ENCODE measurements at places on chromosomes 6 and 20. TPM values are rescaled to one million over a fixed set of nuclear protein-coding genes. Genes with fewer than 3 reads are reported as not detected.

The ADTRP gene
- 81.3 TPM for total RNA-seq

The PLG gene
- total RNA-seq = not detected

The FAXC gene
- total RNA-seq = 0.65 TPM

The ARG1 gene
- total RNA-seq = not detected

The PPP2R5D gene
- 55.8 TPM for total RNA-seq

The ZSCAN23 gene
- total RNA-seq = 0.52 TPM

The DDX43 gene
- total RNA-seq = 0.90 TPM

The PHACTR1 gene
- 1.5 TPM for total RNA-seq

DNA sequence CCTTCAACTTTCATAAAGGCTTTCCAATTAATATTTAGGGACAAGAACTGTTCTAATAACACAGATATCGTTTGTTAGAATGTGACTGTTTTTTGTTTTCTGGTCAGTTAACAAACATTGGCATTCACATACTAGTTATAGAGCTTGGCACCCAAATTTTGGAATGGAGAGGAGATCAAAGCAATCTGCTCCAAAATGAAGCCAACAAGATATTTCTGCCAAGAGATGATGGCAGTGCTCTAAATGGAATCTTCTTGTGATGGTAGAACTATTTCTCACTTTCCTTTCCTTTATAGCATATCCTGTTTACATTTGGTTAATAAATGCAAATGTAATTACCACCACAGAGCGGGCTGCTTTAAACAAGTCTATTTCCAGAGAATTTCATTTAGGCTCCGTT, 208.3 kb upstream of the RIMS1 start:
- ATAC-seq = no peak

GRCh38 chr6:165821754-165822153, 158.7 kb upstream of the PDE10A start:
- no peak for ATAC-seq

- no peak for ATAC-seq
Measured at GRCh38 chr6:1468126-1468525, 78.8 kb downstream of the FOXF2 start.

GRCh38 chr6:43220439-43220951, 8.8 kb downstream of the DNPH1 start:
- no peak for ATAC-seq

DNA sequence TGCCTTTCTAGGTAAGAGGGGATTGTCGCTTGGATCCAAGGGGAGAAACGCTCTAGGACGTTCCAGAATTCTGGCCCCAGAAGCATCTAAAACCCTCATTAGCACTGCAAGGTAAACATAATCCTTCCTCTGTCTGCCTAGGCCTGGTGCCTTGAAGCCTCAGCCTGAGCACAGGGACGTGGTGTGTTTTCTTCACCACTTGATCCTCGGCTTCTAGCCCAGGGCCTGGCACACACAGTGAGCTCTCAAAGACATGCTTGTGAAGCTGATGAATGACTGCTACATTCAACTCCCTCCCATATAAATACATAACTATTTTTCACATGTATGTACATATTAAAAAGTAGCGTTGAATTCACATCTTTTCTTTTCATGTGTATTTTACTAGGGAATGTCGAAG, 100.3 kb downstream of the ISM1 start:
- no peak for ATAC-seq

DNA sequence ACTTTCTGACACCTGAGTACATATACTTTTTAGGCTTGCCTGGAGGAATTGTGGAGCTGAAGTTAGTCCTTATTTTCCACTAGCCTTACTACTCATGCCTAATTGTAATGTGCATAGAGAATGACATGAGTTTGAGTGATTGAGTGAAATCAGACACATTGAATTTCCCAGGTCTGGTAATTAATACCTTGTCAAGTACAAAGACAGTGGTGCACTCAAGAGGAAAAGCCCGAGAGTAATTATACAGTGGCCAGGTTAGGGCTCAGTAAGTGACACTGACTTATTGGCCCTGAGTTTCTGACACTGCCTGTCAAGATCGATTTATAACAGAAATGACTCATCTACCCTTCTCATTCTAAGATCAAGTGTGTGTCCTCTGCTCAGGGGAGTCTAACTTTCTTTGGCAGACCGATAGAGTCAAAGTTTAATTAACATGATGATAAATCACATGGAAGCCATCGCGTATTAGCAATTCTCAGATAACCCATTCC, 288.3 kb downstream of the TPBG start:
- no peak for ATAC-seq

GRCh38 chr6:143538374-143538773, 26.9 kb upstream of the FUCA2 start:
- no peak for ATAC-seq

DNA sequence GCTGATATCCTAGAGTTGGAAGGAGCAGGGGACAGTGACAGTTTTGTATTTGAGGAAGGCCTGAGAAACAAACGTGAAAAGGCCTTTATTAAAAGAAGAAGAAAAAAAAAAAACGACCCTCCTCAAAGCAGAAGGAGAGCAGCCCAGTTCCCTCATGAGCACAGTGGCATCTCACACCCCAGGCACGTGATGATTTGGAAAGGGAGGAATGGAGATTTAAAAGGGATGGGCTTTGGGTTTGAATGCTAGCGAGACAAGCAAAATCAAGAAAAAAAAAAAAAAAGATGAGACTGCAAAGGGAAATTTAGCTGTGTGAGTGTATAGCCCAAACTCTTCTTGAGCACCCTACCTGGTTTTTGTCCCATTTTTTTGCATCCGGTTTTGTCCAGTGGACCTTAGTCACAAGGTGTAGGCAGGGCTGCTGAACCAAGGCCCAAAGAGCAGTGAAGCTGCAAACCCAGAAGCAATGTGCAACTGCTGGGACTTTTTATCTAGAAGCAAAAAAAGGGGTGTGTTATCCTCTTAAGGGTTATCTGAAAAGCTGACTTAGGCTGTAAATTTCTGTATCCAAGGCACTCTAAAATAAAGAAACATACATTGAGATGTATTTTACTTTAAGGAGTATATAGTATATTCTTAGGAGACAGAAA, 54.5 kb upstream of the RREB1 start:
- no peak for ATAC-seq

DNA sequence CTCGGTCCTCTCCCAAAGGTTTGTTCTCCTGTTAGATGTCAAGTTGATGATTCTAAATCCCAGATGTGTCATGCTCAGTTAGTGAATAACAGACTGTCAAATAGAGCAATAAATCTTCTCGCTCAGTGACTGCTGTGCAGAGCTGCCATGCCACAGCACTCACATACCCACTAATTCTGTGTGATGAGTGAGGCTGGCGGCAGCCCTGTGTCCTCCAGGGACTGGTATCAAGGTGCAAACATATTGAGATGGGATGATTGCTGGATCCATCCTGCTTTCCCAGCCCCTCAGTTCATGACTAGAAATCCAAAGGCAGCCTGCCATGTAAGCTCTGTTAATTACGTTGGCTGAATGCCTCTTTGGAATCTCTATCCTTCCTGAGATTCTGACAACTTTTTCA, 103.9 kb downstream of the OLIG3 start:
- no peak for ATAC-seq

DNA sequence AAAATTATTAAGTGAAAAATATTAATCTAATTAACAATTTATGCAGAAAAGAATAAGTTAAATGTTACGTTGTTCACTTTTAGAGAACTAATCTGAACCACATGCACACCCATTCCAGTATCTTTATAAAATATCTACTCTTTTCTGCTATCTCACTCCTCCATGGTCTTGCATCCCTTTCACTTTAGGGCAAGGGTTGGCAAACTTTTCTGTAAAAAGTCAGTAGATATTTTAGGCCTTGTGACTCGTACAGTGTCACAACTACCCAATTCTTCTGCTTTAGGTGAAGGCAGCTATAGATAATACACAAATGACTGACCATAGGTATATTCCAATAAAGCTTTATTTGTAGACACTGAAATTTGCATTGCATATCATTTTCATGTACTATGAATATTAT, 39.7 kb upstream of the SUPT3H start:
- ATAC-seq = no peak
